NCI-H1105 (cell line): ENCODE measurements at places on chromosomes 12 and 14.

- no peak for DNase-seq
These were observed 34.2 kb upstream of the LRP1-AS start for GRCh38 chr12:57181561-57182155.

DNA sequence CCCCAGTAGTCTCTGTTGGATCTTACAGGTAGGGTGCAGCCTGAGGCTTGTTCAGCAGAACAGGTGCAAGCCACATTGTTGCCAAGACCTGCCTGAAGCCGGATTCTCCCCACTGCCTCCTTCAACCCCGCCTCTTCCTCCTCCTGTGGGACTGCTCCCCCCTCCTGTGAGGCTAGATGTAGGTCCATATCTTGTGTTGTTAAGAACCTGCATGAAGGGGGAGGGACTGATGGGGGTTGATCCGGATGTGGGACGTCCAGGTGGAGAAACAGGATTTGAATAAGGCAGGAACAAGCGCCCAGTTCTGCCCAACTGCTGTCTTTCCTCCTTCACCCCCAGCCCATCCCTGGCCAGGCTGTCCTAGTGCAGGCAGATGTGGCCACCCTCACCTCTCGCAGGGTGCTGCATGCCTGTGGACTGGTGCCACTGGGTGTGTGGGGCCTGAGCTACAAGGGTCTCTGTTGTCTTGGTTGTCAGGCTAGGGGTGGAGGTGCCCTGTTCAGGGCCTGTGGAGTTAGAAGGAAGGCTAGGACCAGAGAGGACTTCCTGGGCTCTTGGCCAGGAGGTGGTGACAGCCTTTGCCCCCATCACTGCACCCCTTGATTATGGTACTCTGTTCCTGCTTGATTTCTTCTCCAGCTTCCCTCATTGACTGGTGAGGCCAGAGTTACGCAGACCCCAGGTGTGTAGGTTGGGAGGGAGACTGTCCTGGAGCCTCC lies 1.4 kb downstream of the NR4A1 start:
- DNase-seq: no peak

DNA sequence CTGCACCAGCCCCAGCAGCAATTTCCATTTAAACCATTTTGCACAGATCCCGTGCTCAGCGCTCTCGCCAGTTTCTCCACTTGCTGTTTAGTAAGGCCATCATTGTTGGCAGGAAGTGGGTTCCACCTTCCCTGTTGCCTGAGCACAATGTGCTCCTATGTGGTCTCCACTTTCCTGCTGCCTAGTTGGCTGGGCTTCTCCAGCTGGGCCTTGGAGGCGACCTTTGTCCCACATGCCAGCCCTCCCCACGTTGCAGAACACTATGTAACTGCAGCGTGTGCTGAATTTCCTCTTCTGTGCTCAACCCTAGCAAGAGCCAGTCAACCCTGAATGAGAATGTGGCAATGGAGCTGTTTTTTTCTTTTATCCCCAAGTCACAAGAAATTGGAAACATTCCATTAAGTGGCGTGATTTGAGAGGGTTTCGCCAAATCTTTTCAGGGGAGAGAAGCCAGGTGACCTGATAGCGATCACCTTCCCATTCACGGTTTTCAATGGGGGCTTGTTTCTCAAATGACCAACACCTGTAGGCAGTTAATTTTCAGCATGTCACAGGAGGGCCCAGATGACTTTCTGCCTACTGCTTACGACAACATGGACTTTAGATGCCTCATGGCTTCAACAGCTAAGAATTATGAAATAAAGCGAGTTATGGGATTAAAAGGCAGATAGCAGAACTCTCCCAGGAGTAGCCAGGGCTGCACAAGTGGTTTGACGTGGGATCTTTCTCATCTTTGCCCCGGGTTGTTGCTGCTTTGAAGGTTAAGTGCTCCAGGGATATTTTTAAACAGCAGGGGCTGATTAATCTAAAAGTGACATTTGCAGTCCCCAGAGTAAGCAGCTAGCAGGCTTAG lies at the start of gene ACACB:
TSS of gene ACACB (plus strand) at position 830 of the 853 bp plus-strand sequence. CDS start 22,819 bp downstream, outside the sequence.
- DNase-seq: peak; percentile 13

GRCh38 chr14:55303691-55304145 lies 32.5 kb downstream of the FBXO34 start:
- no peak for DNase-seq

- DNase-seq: no peak
These were observed 826 bp downstream of the PRKCH start for GRCh38 chr14:61322011-61322798.
